Heart left ventricle (tissue), 16 donors: ENCODE measurements at places on chromosomes 5 and 9. TPM values are rescaled to one million over a fixed set of nuclear protein-coding genes. Genes with fewer than 3 reads are reported as not detected.

The RARS1 gene
- total RNA-seq: 53.2 TPM

- no peak for DNase-seq
Measured at GRCh38 chr9:34233672-34234071, 54.8 kb downstream of the UBAP1 start.

DNA sequence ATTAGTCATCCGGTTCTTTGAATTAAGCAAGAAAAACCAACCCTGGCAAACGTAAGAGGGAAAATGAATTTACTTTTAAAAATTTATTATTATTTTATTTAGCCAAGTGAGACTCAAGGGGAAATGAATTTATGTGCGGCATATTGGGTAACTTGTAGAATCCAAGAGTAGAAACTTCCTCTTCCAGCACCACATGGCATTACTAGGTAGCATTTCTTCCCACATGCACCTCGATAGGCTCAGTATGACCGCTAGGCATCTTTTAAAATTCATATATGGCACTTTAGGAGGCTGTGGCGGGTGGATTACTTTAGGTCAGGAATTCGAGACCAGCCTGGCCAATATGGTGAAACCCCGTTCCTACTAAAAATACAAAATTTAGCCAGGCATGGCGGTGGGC, 17.6 kb upstream of the MYO10 start:
- no peak for DNase-seq

DNA sequence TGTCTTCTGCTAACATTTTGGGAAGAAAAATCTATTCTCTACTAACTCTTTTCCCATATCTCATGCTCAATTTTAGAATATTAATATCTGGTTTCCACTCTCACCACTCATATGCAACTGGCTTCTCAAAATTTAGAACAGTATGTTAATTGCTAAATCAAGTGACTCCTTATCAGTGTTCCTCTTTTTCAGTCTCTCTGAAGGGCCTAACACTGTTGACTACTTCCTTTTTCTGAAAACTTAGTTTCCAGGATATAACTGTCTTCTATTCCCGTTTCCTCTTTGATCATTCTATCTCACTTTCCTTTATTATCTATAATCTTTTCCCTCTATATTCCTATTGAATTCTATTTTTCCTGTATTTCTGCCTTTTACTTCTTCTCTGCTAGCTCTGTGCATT, 1717.2 kb upstream of the C9orf72 start:
- no peak for DNase-seq

The RFESD gene
- total RNA-seq: 3.5 TPM

DNA sequence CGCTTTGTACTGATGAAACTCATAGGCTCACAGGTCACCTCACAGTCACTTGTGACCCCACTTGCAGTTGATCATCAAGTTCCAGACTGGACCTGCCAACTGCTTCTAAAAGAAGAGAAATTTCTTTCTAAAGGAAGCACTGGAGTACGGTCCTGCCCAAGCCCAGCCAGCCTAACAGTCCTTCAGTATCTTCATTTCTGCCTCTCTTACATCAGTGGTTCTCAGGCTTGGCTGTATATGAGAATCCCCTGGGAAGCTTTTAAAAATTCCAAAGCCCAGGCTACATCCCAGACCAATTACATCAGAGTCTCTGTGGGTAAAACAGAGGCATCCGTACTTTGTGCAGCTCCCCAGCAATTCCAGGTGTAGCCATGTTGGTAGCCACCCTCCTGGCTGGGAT, 282.1 kb downstream of the NFIB start:
- no peak for DNase-seq

DNA sequence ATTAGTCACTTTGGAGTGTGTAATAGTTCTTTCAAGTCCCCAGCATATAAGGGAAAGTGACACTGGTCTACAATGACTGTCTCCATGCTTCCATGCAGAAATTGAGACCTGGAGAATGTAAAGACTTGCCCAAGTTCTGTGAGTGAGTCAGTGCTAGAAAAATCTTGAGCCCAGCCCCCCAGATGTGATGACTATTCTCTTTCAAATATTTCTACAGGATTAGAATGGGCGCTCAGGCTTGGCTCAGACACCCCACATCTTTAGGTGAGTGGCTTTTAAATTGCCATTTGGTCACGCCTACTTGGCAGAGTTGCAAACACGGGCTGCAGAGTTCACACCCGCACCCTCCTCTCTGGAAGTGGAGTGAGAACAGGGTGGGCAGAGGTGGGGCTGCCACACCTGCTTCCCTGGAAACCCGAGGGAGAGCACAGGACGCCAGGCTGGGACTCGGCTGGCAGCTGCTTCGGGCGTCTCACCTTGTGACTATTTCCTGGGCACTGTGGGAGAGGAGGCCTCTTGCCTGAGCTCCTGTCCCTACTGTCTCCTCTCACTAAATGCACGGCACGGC, 37.6 kb downstream of the ROPN1L start:
- DNase-seq: no peak

The TPPP gene
- 14.9 TPM for total RNA-seq

- no peak for DNase-seq
Measured at GRCh38 chr5:152066784-152067183, 142.1 kb upstream of the GLRA1 start.

The CACNA1B gene
- 0.21 TPM for total RNA-seq

The IL17B gene
- not detected for total RNA-seq

GRCh38 chr5:31758803-31759425, 120.0 kb downstream of the PDZD2 start:
- DNase-seq: no peak

The TTC39B gene
- 5.9 TPM for total RNA-seq
